Caki2 (cell line): ENCODE measurements at places on chromosomes 6 and 20. TPM values are rescaled to one million over a fixed set of nuclear protein-coding genes. Genes with fewer than 3 reads are reported as not detected.

DNA sequence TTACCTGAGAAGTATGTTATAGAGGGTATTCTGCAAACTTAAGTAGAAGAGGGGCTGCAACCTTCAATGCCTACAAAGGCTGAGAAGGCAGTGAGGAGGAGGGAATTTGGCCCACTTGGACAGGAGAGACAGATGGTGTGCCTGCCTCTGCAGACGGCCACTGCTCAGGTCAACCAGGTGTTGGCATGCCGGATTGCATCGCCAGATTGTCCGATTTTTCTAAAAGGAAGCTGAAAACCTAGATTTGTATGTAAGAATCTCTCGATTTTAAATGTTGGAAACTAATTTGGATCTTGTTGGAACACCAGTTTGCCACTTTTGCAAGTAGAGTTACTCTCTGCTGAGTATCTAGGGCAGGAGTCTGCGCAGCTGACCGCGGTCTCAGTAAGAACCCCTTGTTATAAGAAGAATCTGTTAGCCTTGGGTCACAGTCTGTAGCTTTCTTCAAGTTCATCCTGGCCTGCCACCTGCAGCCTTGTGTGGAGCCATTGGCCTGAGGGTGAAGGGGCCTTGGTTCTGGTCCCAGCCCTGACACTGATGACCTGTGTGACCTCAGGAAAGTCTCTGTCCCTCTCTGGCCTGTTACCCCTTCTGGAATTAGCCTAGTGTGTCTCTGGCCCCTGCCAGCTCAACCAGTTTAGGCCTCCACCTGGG lies 54.4 kb downstream of the TGM2 start:
- no peak for DNase-seq

DNA sequence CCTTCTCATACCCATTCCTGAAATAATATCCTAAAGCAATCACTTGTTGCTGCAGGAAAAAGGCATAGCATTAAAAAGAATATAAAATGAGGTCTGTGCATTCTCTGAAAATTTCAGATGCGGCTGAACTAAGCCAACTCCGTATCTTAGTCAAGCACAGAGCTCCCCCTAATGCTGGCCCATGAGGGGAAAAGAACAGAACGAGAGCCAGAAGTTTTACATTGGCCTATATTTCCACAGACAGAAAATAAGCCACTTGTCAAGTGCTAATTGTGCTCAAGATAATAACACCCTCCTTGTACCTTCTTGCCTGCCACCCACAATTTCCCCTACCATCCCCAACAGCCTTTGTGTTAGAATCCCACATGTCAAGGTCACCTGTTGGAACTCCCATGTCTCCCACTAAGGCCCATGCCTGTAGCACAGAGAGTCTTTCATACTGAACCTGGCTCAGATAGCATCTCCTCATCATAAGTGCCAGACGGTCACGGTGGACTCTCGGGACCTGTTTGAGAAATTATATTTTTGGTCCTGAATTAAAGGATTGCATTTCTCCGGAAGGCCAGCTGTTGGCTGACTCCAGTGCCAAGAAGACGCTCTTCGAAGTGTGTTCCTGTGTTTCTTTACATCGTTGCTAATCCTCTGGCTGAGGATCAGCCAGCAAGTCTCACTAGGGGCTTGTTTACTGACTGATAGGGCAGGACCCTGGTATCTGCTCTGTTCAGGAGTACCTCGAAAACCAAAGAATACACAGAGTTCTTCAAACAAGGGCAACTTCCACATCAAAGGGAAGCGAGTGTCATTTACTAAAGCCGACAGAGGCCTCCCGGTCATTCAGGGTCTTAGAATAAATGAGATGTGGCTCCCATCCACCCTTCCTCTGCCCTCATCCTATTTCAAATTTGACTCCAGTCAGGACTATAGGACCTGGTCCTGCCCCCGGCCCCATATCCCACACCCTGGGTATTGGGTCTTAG lies 183.4 kb upstream of the FBXL4 start:
- DNase-seq: no peak

Gene TINAG
- 62.1 and 114 TPM in 2 replicates for total RNA-seq

Gene MOG
- not detected in 2 replicates for total RNA-seq

Gene PLA2G7
- total RNA-seq: 0.44 TPM in 1 of 2 replicates, not detected in the other

DNA sequence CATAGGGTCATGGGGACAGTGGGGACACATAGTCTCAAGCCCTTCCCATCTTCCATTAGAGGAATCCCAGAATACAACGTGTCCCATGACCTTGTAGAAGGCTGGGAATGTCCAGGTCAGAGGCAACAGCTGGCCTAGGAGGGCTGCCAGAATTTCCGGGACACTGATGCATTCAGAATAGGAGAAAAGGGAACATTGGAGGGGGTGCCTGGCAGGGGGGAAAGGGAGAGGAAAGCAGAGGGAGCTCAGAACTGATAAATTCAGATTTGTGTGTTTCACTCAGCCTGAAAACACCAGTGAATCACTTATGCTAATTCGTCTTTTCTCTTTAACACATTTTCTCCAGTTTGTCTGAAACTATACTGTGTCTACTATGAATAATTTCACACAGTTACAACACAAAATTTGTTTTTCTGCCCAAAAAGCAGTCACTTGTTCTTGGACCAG lies 35.5 kb upstream of the BMP2 start:
- DNase-seq: no peak

DNA sequence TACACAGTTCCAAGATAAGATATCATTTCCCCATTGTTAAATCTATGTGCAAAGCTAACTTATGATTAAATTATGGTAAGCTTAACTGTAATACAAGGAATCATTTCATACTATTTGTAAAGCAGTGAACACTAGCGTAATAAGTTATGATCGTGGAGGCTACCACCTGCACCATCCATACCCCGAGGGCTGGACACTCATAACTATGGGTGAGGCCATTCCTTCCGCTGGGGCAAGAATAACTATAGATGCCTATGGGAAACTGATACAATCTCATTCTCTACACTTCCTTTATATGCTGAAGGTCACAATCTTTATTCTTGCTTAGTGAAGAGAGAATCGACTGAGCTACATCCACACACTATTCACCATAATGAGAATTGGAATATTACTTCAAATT lies 916.0 kb upstream of the FLRT3 start:
- DNase-seq: no peak

- no peak for DNase-seq
Observed at GRCh38 chr20:21632031-21632734, 73.3 kb upstream of the PAX1 start.

Gene APOBEC2
- total RNA-seq: not detected in 2 replicates

DNA sequence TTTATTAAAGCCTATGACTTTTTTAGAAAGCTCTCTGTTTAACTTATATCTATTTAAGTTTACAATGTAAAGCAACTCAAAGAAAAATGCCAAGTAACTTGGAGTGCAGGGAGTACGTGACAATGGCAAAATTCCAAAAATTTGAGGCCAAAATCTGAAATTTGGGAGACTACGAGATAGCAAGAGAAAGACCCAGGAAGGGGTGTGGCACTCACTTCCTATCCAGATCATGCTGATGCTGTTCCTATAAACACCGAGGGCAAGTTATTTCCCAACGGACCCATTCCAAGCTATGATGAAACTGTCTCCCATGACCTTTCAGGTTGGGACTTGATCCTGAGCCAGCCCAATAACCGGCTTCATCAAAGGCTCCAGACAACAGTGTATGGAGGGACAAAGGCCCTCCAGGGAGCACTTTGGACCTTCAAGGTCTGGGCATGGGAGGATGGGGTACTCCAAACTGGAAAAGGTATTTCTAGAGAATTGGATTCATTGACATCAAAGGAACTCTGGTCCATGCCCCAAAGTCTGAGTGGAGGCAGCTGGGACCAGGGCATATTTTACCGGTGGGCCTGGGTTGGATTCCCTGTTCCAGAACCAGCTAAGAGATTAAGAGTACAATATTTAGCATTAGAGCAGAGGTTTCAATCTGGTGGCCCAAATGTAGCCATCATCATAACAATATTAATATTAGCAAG lies 15.7 kb upstream of the SLC13A3 start:
- DNase-seq: no peak

Gene IPCEF1
- 0.20 and 0.29 TPM in 2 replicates for total RNA-seq

DNA sequence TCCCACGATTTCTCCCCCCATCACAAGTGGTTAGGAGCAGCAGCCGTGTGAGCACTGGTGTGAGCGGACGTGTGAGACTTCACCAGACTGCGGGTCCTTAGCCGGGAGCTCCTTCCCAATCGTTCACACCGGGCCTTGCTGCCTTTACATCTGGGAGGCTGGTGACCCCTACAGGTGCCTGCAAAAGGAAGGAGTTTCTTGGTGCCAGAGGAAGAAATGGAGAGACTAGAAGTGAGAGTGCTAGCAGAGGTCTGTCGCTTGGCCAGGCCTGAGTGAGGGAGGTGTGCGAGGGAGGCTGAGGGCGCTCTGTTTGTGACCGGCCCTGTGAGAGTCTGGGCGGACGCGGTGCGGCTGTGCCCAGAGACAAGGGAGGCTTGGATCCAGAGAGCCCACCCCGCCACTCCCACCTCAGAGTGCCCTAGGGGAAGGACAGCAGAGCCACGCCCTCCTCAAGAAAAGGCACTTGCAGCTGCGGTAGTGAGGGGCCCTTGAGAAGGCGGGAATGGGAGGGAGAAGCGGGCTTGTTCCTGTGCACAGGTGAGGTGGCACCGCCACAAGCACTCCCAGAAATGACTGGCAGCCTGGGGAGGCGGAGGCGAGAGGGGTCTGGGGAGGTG lies 10.0 kb upstream of the ARMC2 start:
- DNase-seq: no peak
